ENCODE measurements at places on chromosomes 6 and 20.
A peak's percentile ranks its signal among the peaks of the same experiment; 100 is the strongest.

DNA sequence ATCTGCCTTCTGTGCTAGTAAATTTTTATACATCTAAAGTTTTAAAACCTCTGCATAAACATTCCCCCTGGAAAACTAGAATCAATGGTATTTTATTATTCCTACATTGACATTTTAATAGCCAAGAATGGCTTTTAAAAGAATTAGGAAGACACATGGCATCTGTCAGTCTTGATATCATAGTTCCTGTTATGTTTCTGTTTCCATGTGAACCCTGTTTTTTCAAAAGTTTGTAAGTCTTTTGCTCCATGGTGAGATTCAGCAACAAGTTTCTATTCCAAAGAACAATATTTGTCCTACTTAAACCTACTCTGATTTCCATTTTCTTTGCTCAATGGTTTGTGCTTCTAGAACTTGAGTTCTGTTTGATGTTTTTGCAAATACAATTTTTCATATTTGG is 95.2 kb downstream of the PLEKHG1 start:
- no peak for DNase-seq

GRCh38 chr20:45347297-45347935 is 808 bp downstream of the SDC4 start:
- no peak for DNase-seq

DNA sequence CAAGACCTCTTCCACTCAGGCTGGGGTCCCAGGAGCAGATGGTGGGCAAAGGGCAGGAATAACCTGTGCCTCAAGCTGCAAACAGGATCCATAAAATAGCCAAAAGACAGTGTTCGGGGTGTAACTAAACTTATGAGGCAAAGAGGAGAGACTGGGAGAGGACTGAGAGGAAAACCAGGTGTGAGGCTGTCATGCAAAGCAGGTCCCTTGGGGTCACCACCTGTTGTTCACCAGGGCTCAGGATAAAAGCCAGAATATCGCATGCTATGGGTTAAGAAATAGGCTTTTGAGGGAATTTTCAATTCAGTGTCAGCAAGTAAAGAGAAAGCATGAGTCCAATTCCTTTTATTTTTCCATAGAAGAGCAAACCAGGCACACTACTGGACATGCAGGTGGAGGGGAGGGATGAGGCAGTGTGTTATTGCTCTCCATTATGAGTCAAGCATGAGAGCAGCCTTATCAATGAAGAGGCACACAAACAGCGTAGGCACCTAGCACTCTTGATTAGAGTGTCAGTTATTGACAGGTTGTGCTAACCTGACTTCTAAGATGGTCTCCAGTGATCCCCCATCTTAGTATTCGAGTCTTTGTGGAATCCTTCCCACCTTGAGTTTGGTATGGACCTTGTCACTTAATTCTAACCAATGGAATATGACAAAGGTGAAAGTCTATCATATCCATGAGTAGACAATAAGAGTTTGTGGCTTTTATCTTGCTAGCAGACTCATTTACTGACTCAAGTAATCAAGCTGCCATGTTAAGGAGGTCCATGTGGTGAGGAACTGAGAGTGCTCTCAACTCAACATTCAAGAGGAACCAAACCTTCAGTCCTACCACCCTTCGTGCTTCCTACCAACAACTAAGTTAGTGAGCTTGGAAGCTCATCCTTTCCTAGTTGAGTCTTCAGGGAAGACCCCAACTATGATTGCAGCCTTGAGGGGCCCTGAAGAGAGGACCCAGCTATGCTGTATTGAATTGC is 18.8 kb downstream of the HLA-E start:
- no peak for DNase-seq

GRCh38 chr6:41344876-41345275 is 9.5 kb downstream of the NCR2 start:
- DNase-seq = no peak

DNA sequence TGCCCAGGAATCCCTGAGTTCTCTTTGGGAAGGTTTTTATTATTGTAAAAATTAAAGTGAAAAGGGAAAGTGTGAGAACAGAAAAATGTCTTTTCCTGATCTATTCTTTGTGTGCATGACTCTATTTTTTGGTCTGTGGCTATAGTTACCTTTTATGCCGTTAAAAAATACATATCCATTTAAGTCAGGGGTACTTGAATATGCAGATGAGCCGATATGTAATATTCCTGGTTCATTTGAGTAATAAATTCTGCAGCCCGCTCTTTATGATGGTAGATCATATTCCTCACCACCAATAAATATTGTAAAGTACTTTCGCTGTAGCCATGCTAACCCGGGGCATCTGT is 503 bp upstream of the MYT1 start:
- DNase-seq = no peak

DNA sequence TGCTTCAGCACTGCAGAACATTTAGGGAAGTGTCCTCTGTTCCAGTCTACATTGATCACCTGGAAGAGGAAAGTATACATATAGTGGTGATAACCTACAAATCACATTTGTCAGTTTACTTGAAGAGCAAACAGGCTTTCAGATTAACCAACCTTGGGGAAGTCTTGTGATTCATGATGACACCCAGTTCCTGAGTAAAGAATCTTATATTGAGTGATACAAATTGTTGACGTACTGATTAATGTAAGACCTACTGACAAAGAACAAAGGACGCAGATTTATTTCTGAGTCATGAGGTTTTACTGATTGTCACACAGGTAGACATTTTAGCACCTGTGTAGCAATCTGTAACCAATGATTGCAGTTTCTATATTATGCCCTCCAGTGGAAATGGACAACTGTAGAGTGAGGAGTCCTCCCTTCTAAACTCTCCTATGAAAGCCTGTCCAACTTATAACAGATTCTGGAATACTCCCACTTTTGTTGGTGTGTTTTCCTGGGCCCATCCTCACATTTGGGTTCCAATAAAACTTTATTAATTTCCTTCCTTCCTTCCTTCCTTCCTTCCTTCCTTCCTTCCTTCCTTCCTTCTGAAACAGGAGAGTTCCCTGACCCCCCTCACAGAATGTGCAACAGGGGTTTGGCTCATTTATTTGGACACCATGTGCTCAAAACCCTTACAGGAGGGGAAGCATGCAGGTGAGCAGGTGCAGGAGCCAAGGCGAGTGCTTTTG is 113.5 kb downstream of the SLC35B3 start:
- no peak for DNase-seq

GRCh38 chr6:34855463-34855862 is 32.4 kb downstream of the TAF11 start:
- no peak for DNase-seq

GRCh38 chr6:136751522-136751956 is 40.7 kb downstream of the MAP3K5 start:
- DNase-seq = peak; percentile 46

- peak; percentile 98 for DNase-seq
Observed at GRCh38 chr6:140572129-140572528, 1197.7 kb upstream of the CITED2 start.

DNA sequence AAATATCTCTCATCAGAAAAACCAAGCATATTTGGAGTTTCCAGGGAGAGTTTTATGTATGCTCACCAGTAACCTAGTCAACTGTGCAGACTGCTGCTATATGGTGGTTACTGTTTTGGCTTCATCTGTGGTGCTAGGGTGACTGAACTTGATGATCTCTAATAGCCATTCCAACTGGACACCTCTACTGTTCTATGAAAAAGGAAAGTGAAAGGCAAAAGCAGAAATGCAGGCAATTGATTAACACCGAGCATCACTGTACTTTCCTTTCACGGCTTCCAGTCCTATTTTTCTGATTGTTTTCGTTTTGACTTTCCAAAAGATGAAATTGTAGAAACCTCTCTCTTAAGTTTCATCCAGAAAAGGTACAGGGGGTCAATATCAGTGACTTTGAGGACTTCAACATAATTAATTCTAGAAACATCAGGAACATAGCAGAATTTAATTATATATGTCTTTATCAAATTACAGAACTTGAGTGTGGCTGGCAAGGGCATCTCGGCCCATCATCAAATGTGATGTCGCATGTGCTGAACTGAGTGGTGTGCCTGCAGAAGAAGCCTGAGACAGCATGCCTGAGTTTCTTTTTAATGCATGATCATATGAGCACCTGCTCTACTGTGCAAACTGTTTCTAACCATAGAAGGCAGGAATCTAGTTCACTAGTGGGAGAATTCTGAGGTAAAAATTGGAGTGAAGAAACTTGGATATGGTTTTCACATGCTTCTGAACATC is 464.3 kb upstream of the FLRT3 start:
- no peak for DNase-seq

DNA sequence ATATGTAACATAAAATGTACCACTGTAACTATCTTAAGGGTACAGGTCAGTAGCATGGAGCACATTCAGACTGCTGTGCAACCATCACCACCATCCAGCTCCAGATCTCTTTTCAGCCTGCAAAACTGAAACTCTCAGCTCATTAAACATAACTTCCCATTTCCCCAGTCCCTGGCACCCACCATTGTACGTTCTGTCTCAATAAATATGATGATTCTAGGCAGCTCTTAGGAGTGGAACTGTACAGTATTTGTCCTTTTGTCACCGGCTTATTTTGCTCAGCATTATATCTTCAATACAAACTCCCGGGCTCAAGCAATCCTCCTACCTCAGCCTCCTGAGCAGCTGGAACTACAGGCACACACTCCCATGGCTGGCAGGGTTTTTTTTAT is 1.5 kb downstream of the ZC3H12D start:
- no peak for DNase-seq

- DNase-seq = no peak
Observed at GRCh38 chr20:43737925-43738324, 11.1 kb upstream of the GTSF1L start.

- DNase-seq = no peak
Observed at GRCh38 chr6:33128318-33128717, 52.5 kb downstream of the HLA-DPB1 start.

- no peak for DNase-seq
Observed at GRCh38 chr6:13496513-13497190, 9.3 kb upstream of the GFOD1 start.

DNA sequence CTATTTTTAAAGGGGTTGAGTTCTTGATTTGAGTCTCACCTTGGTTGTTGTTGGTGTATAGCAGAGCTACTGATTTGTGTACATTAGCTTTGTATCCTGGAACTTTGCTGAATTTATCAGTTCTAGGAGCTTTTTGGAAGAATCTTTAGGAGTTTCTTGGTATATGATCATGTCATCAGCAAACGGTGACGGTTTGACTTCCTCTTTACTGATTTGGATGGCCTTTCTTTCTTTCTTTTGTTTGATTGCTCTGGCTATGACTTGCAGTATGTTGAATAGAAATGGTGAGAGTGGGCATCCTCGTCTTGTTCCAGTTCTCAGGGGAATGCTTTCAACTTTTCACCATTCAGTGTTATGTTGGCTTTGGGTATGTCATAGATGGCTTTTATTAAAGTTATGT is 64.0 kb downstream of the CDYL start:
- DNase-seq = no peak

GRCh38 chr6:11938285-11938890 is 73.7 kb upstream of the HIVEP1 start:
- DNase-seq = no peak

DNA sequence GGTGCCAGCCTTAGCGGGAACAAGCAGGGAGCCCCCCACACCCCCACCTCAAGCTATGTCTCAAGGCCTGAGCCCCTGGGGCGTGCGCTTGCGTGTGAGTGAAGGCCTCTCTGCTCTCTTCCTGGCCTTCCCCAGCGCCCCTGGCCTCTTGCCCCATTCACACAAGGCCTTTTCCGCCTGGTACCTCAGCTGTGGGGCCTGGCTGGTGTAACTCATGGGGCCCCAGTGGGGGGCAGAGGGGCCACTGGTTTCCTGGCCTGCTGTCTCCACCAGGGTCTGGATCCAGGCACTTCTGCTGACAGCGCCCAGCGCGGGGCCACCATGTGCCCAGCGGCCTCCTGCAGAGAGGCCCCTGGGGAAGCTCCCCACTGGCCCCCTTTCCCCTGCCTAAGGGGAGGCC is 34.7 kb downstream of the GNAS-AS1 start:
- DNase-seq = no peak

- no peak for DNase-seq
Observed at GRCh38 chr6:40640599-40641227, 53.5 kb upstream of the LRFN2 start.

GRCh38 chr20:33992923-33993575 is 662 bp upstream of the RALY start:
- DNase-seq = peak; percentile 96

GRCh38 chr6:94376876-94377275 is 957.5 kb upstream of the EPHA7 start:
- no peak for DNase-seq

GRCh38 chr6:55557146-55557545 is 21.8 kb downstream of the HMGCLL1 start:
- DNase-seq = no peak

DNA sequence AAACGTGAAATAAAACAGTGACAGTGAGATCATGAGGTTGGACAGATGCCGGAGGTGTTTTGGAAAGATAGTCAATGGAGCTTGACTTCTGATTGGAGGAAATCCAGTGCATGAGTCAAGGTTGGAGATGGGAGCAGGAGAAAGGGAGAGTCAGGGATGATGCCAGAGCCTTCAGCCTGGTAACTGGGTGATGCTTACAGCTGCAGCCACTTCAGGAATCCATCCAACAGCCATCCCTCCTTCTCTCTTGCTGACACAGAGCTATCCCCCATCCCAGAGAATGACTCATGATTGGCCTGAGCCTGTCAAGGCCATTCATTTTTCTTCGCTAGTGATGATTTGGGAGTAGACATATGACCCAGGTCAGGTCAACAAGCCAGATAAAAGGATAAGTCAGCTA is 112.8 kb downstream of the SAMD5 start:
- DNase-seq = peak; percentile 85

DNA sequence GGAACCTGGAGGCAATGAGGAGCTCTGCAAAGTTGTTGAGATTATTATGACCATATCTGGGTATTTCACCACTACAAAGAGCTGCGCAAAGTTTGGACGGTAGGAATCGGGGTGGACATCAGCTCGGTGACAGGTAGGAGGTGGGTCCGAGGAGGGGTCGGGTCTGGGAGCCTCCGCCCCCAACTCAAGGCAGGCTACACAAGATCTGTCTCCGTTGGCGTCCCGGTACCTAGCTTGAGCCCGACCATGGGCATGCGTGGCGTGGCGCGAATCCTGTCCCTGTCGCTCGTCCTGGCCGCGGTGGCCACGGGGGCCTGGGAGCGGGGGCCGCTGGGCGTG is 40.2 kb upstream of the ZNFX1 start:
- no peak for DNase-seq

DNA sequence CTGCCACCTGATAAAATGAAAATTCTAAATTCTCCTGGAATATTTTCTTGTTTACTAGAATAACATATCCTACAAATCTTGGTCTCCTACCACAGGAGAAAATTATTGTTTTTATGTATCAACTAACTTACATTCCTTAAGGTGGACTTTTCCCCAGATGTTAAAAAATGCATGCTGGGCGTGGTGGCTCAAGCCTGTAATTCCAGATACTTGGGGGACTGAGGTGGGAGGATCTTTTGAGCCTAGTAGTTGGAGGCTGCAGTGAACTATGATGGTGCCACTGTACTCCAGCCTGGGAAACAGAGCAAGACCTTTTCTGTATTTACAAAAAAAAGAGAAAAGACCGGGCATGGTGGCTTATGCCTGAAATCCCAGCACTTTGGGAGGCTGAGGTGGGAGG is 27.9 kb upstream of the TFAP2C start:
- no peak for DNase-seq

DNA sequence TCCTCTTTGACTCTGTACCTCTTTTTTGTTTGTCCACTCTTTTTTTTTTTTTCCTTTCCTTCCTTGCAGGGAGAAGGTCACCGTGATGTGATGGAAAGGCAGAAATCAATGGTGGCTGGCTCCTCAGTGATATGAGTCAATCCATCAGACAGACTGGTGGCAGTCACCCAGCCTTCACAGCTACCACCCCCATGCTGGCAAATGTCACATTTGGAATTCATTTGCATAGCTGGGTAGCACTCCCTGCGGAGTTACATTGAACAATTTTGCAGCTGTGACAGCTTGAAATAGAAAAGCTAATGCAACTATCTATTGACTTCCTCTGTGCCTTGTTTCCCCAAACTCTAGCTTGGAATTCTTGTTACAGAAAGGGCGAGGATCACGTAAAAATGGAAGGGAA is 668.4 kb downstream of the C6orf118 start:
- DNase-seq = no peak
